ENCODE measurements at places on chromosomes 11 and 22.
A peak's percentile ranks its signal among the peaks of the same experiment; 100 is the strongest.

GRCh38 chr11:35118906-35119305 lies 20.1 kb upstream of the CD44 start:
- DNase-seq: no peak

DNA sequence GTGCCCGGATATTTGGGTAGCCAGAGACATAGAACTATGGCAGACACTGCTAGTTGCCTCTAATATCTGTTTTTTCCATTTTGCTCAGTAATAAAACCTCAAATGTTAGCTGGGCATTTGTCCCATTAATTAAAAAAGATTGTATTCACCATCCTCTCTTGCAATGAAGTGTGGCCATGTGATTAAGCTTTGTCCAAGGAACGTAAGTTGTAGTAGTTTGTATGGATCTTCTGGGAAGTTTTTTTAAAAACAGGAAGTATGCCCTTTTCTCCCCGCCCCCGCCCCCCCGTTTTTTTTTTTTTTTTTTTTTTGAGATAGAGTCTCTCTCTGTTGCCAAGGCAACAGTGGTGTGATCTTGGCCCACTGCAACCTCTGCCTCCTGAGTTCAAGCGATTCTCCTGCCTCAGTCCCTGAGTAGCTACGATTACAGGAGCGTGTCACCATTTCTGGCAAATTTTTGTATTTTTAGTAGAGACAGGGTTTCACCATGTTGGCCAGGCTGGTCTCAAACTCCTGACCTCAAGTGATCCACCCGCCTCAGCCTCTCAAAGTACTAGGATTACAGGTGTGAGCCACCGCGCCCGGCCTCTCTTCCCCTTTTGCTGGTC lies 1.7 kb upstream of the TMEM135 start:
- peak; percentile 51 for DNase-seq

GRCh38 chr11:127493330-127494022 lies 492.9 kb upstream of the KIRREL3 start:
- DNase-seq: peak; percentile 18

GRCh38 chr11:14262271-14262846 lies 96.6 kb downstream of the RRAS2 start:
- DNase-seq: no peak

- DNase-seq: no peak
Observed at GRCh38 chr11:76327756-76328388, 53.1 kb downstream of the THAP12 start.

DNA sequence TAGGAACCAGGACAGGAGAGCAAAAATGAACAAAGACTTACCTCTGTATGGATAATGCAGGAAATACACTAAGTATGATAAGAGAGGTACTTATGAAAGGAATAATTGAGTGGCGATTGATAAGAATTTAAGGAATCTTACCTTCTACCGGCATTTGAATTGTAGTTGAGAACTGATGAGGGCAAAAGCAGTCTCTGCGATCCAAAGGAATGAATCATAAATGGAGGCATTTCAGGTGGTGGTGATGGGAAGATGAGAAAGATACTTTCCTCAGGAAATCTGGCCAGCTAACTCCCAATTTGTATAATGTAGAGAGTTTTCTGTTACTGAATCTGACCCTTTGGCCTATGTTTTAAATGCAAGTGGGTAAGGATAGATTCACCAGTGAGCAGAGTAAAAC lies 71.9 kb upstream of the C11orf87 start:
- no peak for DNase-seq

- no peak for DNase-seq
Observed at GRCh38 chr11:92644595-92645445, 324.6 kb upstream of the MTNR1B start.

DNA sequence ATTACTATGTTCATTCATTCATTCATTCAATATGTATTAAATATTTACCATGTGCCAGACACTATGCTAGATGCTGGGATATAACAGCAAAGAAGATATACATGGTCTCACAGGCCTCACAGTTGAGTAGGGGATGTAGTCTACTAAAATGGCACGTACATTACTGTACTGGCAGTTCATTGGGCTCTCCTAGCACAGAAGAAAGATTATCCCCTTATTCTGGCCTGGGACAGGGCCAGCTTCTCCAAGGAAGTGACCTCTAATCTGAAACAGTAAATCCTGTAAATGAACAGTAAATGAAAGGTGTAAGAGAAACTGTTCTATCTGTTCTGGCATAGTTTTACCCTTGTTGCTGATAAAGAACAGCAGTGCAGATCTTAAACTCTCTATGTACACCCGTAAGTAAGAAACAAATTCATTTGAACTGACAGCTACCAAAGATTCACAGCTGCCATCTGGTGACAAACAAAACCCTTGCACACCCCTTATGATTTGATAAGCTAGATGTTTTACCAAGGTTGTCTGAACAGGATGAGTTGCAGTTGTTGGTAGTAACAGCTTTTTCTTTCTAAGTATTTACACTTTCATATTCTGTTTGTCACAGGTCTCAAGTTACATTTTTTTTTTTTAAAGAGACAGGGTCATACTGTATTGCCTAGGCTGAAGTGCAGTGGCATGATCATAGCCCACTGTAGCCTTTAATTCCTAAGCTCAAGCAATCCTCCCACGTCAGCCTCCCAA lies 263.1 kb downstream of the TMEM135 start:
- no peak for DNase-seq

GRCh38 chr11:132742929-132743328 lies 789.4 kb downstream of the OPCML start:
- no peak for DNase-seq

DNA sequence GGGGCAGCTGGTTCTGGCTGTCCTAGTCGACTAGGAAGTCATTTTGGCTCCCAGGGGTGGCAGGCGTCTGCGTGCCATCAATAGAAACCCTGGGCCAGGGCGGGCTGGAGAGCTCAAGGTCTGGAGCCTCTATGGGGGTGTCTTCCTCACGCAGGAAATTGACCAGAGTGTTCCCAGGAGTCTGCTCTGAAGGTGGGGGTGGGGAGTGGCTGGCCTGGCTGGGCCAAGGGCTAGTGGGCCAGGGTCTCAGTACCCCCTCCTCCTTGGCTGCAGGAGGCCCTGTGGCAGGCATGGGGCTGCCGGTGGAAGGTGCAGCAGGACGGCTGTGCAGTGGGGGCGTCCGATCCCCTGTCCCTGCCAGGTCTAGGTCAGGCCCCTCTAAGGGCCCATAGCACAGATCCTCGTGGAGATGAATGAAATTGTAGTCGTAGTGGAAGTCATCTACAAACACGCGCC lies 64.6 kb downstream of the ARFGAP3 start:
- DNase-seq: no peak

DNA sequence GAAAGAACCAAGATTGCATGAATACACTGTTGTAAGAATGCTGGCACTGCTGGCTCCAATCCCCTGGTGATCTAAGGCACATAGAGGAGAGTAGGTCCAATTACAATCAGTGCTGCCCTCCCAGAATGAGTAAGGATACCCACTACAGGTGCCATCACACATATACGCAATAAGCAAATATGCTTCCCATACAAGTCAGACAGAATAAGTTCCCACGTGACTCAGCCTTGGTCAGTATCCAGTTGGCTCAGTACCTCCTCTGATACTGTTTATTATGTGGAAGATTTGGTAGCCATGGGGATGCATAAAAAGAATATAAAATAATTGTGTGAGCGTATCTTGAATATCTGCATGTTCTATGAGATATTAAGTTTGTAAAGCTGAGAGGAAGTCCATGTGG lies 8.9 kb upstream of the OR2D3 start:
- peak; percentile 18 for DNase-seq

GRCh38 chr22:47623763-47624148 lies 861.3 kb downstream of the TBC1D22A start:
- no peak for DNase-seq

GRCh38 chr11:12868315-12869073 lies 140.6 kb upstream of the RASSF10 start:
- no peak for DNase-seq

DNA sequence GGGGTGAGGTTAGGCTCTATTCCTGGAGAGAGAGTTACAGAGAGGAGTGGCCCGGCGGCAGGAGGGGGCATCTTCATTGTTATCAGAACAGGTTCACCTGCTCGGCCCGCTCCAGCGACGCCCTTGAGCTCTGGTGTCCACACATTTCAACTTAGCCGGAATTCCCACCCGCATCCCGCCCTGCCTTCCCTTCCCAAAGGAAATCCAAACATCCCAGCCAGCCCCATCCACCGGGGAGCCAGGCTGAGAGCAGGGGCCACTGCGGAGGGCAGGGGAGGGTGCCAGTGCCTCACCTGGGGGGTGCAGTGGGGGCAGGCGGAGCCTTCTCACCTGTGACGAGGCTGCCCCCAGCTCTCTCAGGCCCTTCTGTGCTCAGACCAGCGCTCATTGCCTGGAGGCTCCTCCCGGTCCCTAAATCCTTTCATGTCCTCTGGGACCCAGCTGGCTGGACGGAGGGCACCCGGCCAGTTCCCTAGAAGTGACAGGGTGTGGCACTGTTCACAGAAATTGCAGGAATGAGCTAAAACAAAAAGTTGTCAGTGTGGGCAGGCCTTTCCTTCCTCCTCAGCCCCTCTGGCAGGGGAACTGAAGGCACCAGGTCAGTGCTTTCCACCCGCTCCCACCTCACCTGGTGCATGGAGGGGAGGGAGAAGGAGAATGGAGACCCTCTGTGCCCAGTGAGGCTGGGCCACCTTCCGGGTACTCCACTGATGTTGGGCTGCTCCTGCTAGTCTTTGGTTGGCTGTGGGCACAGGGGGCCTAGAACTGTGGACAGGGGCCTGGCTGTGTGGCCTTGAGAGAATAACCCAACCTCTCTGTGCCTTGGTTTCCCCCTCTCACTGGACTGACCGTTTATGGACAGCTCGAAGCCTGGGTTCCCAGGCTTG lies 2.2 kb upstream of the MRGPRG start:
- DNase-seq: no peak

DNA sequence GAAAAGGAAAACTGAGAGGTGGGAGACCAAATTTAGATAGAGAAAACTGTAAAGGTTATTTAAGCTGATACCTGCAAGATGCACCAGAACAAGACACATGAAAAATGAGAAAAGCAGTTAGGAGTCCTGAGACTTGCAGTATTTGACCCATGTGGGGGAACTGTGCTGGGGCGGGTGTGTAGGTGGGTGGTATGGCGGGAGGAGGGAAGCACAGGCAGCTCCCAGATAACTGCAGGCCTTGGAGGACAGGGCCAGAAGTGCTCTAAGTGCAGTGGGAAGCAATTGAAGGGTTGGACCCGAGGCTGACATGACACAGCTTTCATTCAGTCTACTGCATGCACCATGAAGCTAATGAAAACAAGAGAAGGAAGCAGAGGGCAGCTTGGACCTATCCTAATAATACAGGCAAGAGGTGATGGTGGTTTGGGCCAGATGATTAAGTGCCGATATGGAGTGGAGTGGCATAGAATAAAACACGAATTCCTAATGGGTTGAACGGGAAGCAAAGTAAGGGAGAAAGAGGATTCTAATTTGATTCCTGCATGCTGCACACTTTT lies 48.0 kb upstream of the ANO3 start:
- no peak for DNase-seq

DNA sequence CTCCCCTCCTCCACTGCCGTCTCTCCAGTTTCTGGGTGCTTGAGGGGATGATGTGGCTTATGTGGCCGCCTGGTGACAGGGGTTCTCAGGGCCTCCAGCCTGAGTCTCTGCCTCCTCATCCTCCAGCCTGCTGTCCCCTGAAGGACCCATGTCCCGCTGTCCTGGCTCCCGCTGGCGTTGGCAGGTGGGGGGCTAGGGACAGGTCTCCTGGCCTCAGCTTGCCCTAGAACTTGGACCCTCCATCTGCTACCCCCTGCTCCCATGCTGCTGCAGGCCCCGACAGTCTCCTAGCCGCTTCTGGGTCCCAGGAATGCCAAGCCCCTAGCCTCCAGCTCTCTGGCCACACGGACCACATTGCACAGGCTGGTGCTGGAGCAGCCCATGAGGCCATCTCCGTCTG lies 13.9 kb upstream of the CELSR1 start:
- DNase-seq: no peak

DNA sequence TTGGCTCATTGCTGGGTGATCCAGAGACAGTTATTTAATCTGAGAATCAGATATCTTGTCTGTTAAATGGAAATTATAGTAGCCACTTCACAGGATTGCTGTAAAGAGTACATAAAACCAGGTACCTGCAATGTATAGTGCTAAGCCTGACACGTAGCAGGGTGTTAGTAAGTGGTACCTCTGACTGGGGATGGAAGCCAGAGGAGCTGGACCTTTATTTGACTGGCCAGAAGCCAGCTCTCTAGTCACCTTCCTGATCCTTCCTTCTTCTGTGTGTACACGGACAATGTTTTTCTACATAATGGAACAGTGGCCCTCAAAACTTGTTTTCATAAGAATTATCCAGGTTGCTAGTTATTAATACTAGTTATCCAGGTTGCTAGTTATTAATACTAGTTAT lies 25.5 kb upstream of the EHF start:
- no peak for DNase-seq

GRCh38 chr11:36034551-36035331 lies 90.9 kb downstream of the LDLRAD3 start:
- no peak for DNase-seq

DNA sequence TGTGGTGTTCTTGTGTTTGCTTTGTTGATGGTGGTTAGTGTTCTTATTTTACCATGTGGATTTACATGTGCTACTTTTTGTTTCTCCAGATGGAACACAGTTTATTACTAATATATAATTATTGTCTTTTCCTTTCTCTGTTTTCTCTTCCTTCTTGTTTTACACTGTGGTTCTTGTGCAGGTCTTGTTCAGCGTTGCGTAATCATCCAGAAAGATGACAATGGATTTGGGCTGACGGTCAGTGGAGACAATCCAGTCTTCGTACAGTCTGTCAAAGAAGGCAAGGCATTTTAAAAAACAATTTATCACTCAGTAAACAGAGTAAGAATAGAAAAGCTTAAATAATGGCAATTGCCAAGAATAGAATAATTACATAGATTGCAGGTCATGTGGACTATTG lies 84.4 kb downstream of the ARHGEF12 start:
- no peak for DNase-seq

DNA sequence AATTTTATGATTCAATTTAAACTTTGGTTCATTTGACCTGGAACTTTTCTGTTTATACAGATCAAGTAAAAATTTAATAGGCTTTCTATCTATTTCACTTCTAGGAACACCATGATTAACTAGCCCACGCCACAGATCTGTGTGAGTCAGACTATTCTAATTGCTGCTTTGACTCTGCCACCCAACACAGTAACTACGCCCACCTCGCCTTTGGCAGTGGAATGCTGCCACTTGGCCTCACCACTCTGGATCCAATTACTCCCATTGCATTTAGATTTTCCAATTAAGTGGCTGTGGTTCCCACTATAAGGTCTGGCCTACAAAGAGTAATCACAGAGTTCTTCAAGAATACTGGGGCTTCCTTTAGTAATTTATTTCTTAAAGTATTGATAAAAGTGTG lies 46.6 kb upstream of the LIN7C start:
- DNase-seq: peak; percentile 35

GRCh38 chr11:77100166-77101042 lies 2.2 kb upstream of the OMP start:
- DNase-seq: no peak
